ENCODE measurements at places on chromosomes 16 and 17.
A peak's percentile ranks its signal among the peaks of the same experiment; 100 is the strongest.

GRCh38 chr17:8742819-8743218, 1.8 kb downstream of the CCDC42 start:
- no peaks in the 10 kb centered on the region for H3K36me3 ChIP-seq
- no peaks in the 10 kb centered on the region for H3K4me1 ChIP-seq
- H3K27me3 ChIP-seq = peaks cover 17% of the 10 kb centered on the region
- DNase-seq = no peak
- no peak overlapping the region for H3K4me3 ChIP-seq

- H3K36me3 ChIP-seq = no peaks in the 10 kb centered on the region
- no peak overlapping the region for H3K27ac ChIP-seq
- H3K27me3 ChIP-seq = peaks cover 16% of the 10 kb centered on the region
- DNase-seq = peak; percentile 87
- H3K4me1 ChIP-seq = peaks cover 12% of the 10 kb centered on the region
Measured at GRCh38 chr17:58189436-58190146, 2.9 kb upstream of the EPX start.

GRCh38 chr16:8718851-8719680, 44.6 kb downstream of the ABAT start:
- no peak overlapping the region for H3K4me3 ChIP-seq
- DNase-seq = no peak
- H3K27me3 ChIP-seq = no peaks in the 10 kb centered on the region
- no peaks in the 10 kb centered on the region for H3K36me3 ChIP-seq
- H3K27ac ChIP-seq = no peak overlapping the region

DNA sequence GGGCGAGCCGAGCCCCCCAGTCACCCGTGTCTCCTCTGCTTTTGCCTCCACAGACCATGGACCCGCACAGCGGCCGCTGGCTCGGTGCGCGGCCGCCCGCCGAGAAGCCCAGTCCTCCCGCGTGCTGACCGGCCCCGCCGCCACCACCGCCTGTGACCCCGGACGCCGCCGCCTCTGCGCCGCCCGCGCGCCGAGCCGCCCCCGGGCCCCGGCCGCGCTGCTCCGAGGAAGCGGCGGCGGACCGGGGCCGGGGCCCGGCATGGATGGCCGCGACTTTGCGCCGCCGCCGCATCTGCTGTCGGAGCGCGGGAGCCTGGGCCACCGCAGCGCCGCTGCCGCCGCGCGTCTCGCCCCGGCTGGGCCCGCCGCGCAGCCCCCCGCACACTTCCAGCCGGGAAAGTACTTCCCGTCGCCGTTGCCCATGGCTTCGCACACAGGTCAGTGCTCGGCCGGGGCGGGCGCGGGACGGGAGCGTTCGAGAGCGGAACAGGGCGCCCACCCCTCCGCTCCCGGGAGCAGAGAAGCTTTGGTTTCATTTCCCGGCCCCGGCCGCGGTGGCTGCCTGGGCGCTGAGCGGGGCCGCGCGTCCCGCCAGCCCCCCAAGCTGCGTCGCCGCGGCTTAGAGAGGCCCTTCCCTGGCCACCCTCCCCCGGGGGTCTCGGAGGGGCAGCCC, 4.4 kb downstream of the BAHCC1 start:
- H3K4me1 ChIP-seq = peaks cover 9% of the 10 kb centered on the region
- peaks cover 23% of the 10 kb centered on the region for H3K36me3 ChIP-seq

DNA sequence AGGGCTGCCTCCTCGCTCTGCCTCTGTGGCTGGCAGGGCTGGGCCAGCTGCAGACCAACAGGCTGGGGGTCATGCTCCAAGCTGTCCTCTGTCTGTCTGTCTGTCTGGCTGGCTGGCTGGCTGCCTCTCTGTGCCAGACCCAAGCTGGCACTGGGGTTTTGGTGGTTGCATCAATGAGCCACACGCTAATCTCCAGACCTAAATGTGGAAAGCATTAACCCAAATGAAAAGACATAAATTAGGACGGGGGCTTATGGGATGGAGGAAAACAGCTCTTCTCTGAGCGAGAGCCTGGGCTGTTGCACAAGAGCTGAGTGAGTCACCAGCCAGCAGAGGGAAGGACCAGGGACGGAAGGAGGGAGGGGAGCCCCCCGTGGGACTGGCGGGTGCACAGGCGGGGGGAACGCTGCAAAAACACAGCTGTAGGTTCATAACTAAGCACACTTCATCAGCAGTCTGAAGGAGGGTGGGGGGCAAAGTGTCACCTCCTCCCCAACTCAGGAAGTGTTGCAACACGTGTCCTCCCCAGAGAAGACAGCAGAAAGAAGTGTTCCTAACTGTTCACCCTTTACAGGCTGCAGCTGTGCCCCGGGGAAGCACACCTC, 83.4 kb downstream of the GAS7 start:
- H3K27me3 ChIP-seq = no peaks in the 10 kb centered on the region
- no peaks in the 10 kb centered on the region for H3K36me3 ChIP-seq

DNA sequence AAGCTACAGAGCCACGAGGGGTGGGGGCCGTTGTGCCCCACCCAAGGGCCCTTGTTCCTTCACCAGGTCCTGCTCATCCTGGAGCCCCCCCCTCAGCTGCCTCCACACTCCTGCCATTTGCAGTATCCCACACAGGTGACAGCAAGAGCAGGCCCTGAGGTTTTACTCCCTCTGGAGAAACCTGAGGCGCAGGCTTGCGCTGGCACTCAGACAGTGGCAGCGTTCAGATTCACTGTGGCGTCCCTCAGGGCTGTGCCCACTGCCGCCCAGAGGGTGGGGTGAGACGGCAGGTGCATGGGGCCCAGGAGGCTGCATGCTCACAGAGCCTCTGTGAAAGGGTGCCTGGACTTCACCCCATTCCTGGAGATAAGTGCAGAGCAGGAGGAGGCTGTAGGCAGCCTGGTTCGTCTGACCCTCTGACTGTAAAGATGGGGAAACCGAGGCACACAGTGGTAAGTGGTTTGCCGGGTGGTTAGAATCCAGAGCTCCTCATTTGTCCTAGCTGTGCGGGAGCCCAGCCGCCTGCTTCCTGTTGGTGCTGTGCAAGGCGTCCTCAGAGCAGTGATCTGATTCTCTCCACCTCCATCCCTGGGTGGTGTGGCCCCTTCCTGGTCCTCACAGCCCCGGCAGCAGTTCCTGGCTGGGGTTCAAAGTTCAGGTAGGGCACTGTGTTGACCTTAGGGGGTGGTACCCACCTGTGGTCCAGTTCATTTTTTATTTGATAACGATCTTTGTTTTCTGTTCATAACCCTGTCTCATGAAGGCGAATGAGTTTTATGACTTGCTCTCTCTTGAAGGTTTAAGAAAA, 1.6 kb downstream of the SPIRE2 start:
- peaks cover 4% of the 10 kb centered on the region for H3K36me3 ChIP-seq
- peak overlapping the region; percentile 73 for H3K4me3 ChIP-seq
- no peak for DNase-seq

GRCh38 chr16:55647798-55648197, 8.0 kb upstream of the SLC6A2 start:
- no peak overlapping the region for H3K4me3 ChIP-seq
- peaks cover 11% of the 10 kb centered on the region for H3K27me3 ChIP-seq
- H3K4me1 ChIP-seq = no peaks in the 10 kb centered on the region
- no peak overlapping the region for H3K27ac ChIP-seq
- no peak for DNase-seq

All from MCF 10A (cell line).